A549 treated with Hydrocortisone at 1 μM for 4 hours (cell line): ENCODE measurements at places on chromosomes 1 and 21. TPM values are rescaled to one million over a fixed set of nuclear protein-coding genes. Genes with fewer than 3 reads are reported as not detected.

Gene IRF6
- total RNA-seq = 0.15 to 0.18 TPM (median 0.18 TPM) in 5 replicates

Gene OR2L5
- total RNA-seq = not detected in 5 replicates

Gene VHLL
- total RNA-seq = not detected in 5 replicates

Gene CA6
- not detected in 5 replicates for total RNA-seq

Gene SIK1
- 9.1 to 29.1 TPM (median 19.5 TPM) in 5 replicates for total RNA-seq

Gene CD46
- total RNA-seq = 87.4 to 130 TPM (median 109 TPM) in 5 replicates

Gene SLAMF7
- total RNA-seq = 0.99 to 2.1 TPM (median 1.8 TPM) in 5 replicates

Gene EFNA1
- 21.4 to 32.6 TPM (median 26.0 TPM) in 5 replicates for total RNA-seq

Gene CRP
- not detected in 5 replicates for total RNA-seq

Gene RGSL1
- not detected in 5 replicates for total RNA-seq

Gene KRTAP19-7
- not detected in 5 replicates for total RNA-seq

Gene TBX15
- total RNA-seq = 0.02 to 0.07 TPM (median 0.06 TPM) in 5 replicates

Gene SESN2
- 6.5 to 10.4 TPM (median 8.2 TPM) in 5 replicates for total RNA-seq

Gene WNT9A
- total RNA-seq = 5.6 to 8.6 TPM (median 7.2 TPM) in 5 replicates

Gene GPR137B
- 15.4 to 16.9 TPM (median 16.6 TPM) in 5 replicates for total RNA-seq

Gene KHDC4
- 20.0 to 23.2 TPM (median 22.2 TPM) in 5 replicates for total RNA-seq

Gene SLC16A4
- total RNA-seq = 26.6 to 43.5 TPM (median 33.7 TPM) in 5 replicates

Gene CFAP126
- 0.14 to 0.25 TPM (median 0.22 TPM) in 3 of 5 replicates, not detected in the others for total RNA-seq

Gene LYPD8
- 0.10 to 0.20 TPM (median 0.16 TPM) in 4 of 5 replicates, not detected in the other for total RNA-seq

Gene GRHL3
- total RNA-seq = 0.79 to 1.0 TPM (median 0.84 TPM) in 5 replicates

Gene KCNJ15
- 0.03 to 0.21 TPM in 2 of 5 replicates, not detected in the others for total RNA-seq

Gene UTS2
- not detected in 5 replicates for total RNA-seq

Gene RNF186
- not detected in 5 replicates for total RNA-seq

Gene OR10Z1
- total RNA-seq = not detected in 5 replicates

Gene LHX4
- total RNA-seq = 0.28 to 0.45 TPM (median 0.41 TPM) in 5 replicates

Gene HSD3B1
- not detected in 5 replicates for total RNA-seq

Gene BATF3
- total RNA-seq = 22.7 to 41.7 TPM (median 35.8 TPM) in 5 replicates

Gene FCGR1A
- total RNA-seq = not detected in 5 replicates

Gene CRNN
- total RNA-seq = not detected in 5 replicates

Gene IL23R
- not detected in 5 replicates for total RNA-seq

Gene DCAF6
- 23.8 to 30.3 TPM (median 25.4 TPM) in 5 replicates for total RNA-seq
